Tibial artery (tissue), 4 donors: ENCODE measurements at places on chromosomes 13 and 19.
A peak's percentile ranks its signal among the peaks of the same experiment; 100 is the strongest.

DNA sequence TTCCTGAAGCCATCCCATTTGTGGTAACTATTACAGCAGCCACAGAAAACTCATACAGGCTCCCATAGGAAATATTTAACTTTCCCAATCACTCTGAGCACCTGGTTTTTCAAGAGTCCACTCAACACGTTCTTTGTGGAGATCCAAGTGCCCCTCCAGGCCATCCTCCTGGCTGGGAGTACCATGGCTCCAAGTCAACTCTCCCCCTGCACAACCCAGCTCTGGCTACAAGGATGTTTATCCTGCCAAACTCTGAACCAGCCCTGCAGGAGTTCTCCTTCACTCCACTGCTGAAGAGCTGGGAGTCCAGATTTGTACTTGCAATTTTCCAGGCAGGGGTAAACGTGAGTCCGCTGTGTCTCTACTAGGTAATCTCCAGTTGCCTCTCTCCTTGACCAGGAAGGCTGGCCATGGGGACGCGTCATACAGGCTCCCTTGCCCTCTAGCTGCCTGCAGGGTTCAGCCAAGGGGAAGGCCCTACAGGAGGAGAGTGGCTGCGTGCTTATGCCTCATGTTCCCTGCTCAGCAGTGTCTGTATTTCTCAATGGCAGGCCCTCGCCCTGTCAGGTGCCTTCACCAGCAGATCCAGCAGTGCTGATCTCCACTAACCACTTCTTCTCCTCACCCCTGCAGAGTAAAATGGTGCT lies 29.9 kb upstream of the ARGLU1 start:
- no peak for DNase-seq
- no peaks in the 10 kb centered on the region for H3K36me3 ChIP-seq
- no peak overlapping the region for H3K27ac ChIP-seq
- no peak overlapping the region for H3K4me3 ChIP-seq
- H3K4me1 ChIP-seq, result peaks cover 14% of the 10 kb centered on the region

GRCh38 chr13:34721631-34722595 lies 220.2 kb upstream of the NBEA start:
- DNase-seq, result no peak
- H3K27me3 ChIP-seq, result no peaks in the 10 kb centered on the region
- H3K27ac ChIP-seq, result no peak overlapping the region

GRCh38 chr19:41934849-41935374 lies 6.7 kb upstream of the ERFL start:
- no peak overlapping the region for H3K27ac ChIP-seq
- H3K36me3 ChIP-seq, result no peaks in the 10 kb centered on the region
- peak; percentile 59 for DNase-seq
- no peak overlapping the region for H3K4me3 ChIP-seq

GRCh38 chr19:862581-863314 lies 3.3 kb downstream of the CFD start:
- no peak overlapping the region for H3K4me3 ChIP-seq
- peaks cover 10% of the 10 kb centered on the region for H3K36me3 ChIP-seq
- no peaks in the 10 kb centered on the region for H3K4me1 ChIP-seq
- no peak for DNase-seq
- no peak overlapping the region for H3K27ac ChIP-seq
- peaks cover 48% of the 10 kb centered on the region for H3K27me3 ChIP-seq

DNA sequence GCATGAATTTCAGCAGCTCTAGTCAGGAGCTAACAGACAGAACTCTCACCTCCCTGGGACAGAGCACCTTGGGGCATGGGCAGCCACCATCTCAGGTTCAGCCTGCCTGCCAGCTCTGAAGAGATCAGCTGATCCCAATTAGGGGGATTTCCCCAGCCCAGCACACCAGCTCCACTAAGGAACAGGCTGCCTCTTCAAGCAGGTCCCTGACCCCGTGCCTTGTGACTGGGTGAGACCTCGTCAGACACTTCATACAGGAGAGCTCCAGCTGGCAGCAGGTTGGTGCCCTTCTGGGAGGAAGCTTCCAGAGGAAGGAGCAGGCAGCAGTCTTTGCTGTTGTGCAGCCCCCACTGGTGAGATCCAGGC lies 84.5 kb upstream of the UFM1 start:
- DNase-seq, result no peak
- peaks cover 4% of the 10 kb centered on the region for H3K4me1 ChIP-seq
- no peak overlapping the region for H3K27ac ChIP-seq
- H3K36me3 ChIP-seq, result no peaks in the 10 kb centered on the region
- H3K4me3 ChIP-seq, result no peak overlapping the region

DNA sequence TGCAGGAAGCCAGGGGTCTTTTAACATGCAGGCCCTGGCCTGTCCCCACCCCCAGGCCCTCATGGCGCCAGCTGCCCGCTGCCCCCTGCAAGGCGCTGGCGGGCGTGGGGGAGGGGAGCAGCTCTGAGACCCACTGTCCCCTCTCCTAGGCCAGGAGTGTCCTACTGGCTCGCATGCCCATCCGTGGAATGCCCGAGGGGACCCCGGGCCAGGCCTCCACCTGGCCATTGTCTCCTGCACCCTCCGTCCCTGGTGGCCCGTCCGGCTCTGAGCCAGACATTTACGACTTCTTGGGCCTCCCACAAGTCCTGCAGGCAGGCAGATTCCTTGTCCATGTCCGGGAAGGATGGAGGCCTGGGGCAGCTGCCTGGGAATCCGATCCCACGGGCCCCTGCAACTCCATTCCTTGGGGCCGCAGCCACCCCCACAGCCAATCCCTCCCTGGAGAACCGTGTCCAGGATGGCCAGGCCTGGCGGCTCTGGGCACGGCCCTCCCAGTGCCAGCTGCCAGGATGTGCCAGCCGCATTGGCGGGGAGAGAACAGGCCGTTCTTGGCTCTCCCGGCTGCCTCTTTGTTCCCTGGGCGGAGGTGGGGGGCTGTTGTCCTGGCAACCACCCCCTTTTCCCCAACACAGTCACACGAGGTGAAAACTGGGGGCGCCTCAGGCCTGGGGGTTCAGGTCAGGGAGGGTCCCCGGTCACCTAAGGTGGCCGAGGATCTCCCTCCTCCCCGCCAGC lies 10.5 kb upstream of the PLIN3 start:
- H3K27me3 ChIP-seq, result no peaks in the 10 kb centered on the region
- H3K36me3 ChIP-seq, result no peaks in the 10 kb centered on the region
- peak overlapping the region; percentile 83 for H3K27ac ChIP-seq
- DNase-seq, result peak; percentile 42
- peak overlapping the region; percentile 27 for H3K4me3 ChIP-seq

- DNase-seq, result no peak
- H3K4me3 ChIP-seq, result peak overlapping the region; percentile 12
- H3K36me3 ChIP-seq, result no peaks in the 10 kb centered on the region
- no peak overlapping the region for H3K27ac ChIP-seq
These were observed 342.7 kb upstream of the SGCG start for GRCh38 chr13:22837980-22838647.

- no peak overlapping the region for H3K27ac ChIP-seq
- no peaks in the 10 kb centered on the region for H3K4me1 ChIP-seq
- H3K36me3 ChIP-seq, result no peaks in the 10 kb centered on the region
- no peak overlapping the region for H3K4me3 ChIP-seq
- H3K27me3 ChIP-seq, result peaks cover 2% of the 10 kb centered on the region
These were observed 52.8 kb downstream of the TNFSF13B start for GRCh38 chr13:108322206-108322824.

GRCh38 chr19:14183741-14184350 lies 22.1 kb downstream of the ADGRL1 start:
- no peak for DNase-seq
- H3K4me1 ChIP-seq, result no peaks in the 10 kb centered on the region

- no peaks in the 10 kb centered on the region for H3K4me1 ChIP-seq
- peak overlapping the region; percentile 67 for H3K27ac ChIP-seq
- peak; percentile 67 for DNase-seq
- H3K27me3 ChIP-seq, result no peaks in the 10 kb centered on the region
- H3K4me3 ChIP-seq, result peak overlapping the region; percentile 35
- H3K36me3 ChIP-seq, result no peaks in the 10 kb centered on the region
These were observed 17.8 kb upstream of the ADGRE5 start for GRCh38 chr19:14363183-14364097.

GRCh38 chr13:112067871-112068539 lies 1.1 kb downstream of the SOX1 start:
- peaks cover 18% of the 10 kb centered on the region for H3K4me1 ChIP-seq
- H3K36me3 ChIP-seq, result no peaks in the 10 kb centered on the region

DNA sequence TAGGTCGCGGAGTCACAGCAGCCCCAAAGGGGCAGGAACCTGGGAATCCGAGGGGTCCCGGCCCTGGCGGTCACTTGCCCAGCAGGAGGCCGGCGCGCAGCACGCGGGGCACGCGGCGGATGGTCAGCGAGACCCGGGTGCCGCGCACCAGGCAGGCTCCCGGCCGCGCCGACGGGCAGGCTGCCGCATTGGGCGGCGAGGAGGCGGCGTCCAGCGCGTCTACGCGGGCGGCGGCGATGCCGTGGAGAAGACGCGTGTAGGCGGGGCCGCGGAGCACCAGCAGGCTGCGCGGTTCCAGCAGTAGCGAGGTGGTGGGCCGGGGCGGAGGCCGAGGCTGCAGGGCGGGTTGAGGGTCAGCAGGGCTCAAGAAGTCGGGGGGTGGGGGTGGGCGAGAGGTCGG lies 607 bp upstream of the SYNE4 start:
- H3K27ac ChIP-seq, result peak overlapping the region; percentile 76
- peak; percentile 88 for DNase-seq
- peaks cover 19% of the 10 kb centered on the region for H3K4me1 ChIP-seq
- no peaks in the 10 kb centered on the region for H3K36me3 ChIP-seq
- no peaks in the 10 kb centered on the region for H3K27me3 ChIP-seq
- peak overlapping the region; percentile 45 for H3K4me3 ChIP-seq

- H3K36me3 ChIP-seq, result no peaks in the 10 kb centered on the region
- no peaks in the 10 kb centered on the region for H3K4me1 ChIP-seq
- DNase-seq, result no peak
- H3K27ac ChIP-seq, result no peak overlapping the region
- peaks cover 42% of the 10 kb centered on the region for H3K27me3 ChIP-seq
- no peak overlapping the region for H3K4me3 ChIP-seq
These were observed 45.5 kb downstream of the UNC13A start for GRCh38 chr19:17642656-17643055.

GRCh38 chr19:1522061-1522460 lies 1.8 kb upstream of the PLK5 start:
- peaks cover 7% of the 10 kb centered on the region for H3K4me1 ChIP-seq
- H3K27ac ChIP-seq, result no peak overlapping the region
- H3K4me3 ChIP-seq, result no peak overlapping the region
- H3K27me3 ChIP-seq, result peaks cover 69% of the 10 kb centered on the region

DNA sequence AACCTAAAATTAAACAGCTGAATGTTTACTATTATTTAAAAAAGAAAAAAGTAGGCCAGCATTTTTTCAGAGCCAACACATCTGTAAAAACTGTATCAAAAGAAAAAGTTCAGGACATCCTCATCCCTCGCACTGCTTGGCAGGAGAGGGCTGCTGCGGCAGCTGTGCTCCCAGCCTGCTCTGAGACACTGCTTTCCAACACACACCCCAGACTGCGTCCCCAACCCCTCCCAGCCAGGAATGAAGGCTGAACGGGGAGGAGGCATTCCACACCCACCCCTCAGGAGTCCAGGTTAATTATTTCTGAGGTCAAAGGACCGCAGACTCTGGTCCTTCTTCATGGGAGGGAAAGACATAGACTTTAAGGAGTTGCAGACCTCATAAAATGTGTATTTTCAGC lies 43.1 kb downstream of the COL4A1 start:
- peak overlapping the region; percentile 74 for H3K27ac ChIP-seq
- H3K4me1 ChIP-seq, result peaks cover 73% of the 10 kb centered on the region
- H3K27me3 ChIP-seq, result no peaks in the 10 kb centered on the region
- no peaks in the 10 kb centered on the region for H3K36me3 ChIP-seq
- H3K4me3 ChIP-seq, result no peak overlapping the region
- DNase-seq, result no peak

DNA sequence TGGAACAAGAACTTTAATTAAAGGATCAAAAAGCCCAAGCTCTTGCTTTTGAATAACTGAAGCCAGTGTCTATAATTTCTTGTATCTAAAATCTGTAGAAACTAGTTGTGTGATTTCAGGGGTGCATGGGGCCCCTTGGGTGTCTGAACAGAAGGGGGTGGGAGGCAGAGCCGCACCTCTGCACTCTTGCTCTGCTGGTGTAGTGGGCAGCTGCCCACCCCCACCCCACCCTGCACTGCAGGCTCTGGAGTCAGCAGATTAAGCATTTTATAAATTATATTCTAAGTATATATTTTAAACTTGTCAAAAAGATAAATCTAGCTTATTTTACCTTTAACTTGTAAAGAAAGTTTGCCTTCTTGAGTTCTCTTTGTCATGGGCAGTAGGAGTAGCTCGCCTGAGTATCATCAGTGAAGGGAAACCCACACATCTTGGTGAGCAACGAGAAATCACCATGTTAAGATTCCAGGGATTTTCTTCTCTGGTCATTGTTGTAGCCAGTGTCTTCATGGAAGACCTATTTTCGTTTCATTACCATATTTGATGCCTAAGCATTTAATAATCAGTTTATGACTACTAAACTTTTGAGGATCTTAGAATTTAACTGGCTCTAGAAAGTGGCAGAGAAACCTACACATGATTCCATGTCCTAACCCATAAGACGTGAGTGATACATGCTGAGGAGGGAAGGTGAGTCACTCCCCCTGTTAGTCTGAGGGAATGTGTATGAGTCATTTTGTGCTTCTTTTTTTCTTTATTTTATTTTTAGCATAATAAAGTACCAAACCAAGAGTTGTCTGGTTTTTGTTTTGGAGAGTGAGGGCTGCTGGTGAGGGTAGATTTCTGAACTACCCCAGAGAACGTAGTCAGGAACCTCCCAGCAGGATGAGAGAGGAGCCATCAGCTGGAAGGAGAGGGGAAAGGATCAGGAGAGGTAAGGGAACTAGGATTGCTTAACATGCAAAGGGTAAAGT lies 7.7 kb downstream of the UBE2L5 start:
- H3K4me1 ChIP-seq, result peaks cover 24% of the 10 kb centered on the region
- H3K4me3 ChIP-seq, result no peak overlapping the region
- peak overlapping the region; percentile 60 for H3K27ac ChIP-seq
- no peaks in the 10 kb centered on the region for H3K36me3 ChIP-seq
- no peak for DNase-seq

DNA sequence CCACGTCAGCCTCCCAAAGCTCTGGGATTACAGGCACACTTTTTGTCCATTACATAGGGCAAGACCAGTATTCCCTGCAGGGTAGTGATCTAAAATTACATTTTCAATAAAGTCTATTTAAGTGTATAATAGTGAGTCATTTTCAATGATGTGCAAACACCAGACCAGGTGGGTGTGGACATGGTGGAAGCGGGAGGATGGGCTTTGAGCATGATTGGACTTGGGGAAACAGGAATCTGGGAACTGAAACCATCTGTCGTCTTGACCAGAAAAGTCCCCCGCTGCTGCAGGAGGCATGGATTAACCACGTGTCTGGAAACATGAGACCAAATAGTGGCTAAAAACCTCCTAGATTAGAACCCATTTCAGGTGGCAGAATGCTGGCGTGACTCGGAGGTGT lies 4.9 kb downstream of the FXYD3 start:
- no peak overlapping the region for H3K4me3 ChIP-seq
- no peaks in the 10 kb centered on the region for H3K27me3 ChIP-seq
- DNase-seq, result no peak
- H3K36me3 ChIP-seq, result no peaks in the 10 kb centered on the region
- H3K27ac ChIP-seq, result peak overlapping the region; percentile 32
- peaks cover 14% of the 10 kb centered on the region for H3K4me1 ChIP-seq
